Activated T-helper 2 cell treated with anti-CD3 and anti-CD28 coated beads, Interferon-gamma antibody, Interleukin-2, Interleukin-4, amounts not matched to agents 10 μg/mL and 5 μg/mL and 100 μg/mL, durations not matched to agents 14 hours and 24 hours and 36 hours (primary cell): ENCODE measurements at places on chromosomes 5 and 9. TPM values are rescaled to one million over a fixed set of nuclear protein-coding genes. Genes with fewer than 3 reads are reported as not detected.

DNA sequence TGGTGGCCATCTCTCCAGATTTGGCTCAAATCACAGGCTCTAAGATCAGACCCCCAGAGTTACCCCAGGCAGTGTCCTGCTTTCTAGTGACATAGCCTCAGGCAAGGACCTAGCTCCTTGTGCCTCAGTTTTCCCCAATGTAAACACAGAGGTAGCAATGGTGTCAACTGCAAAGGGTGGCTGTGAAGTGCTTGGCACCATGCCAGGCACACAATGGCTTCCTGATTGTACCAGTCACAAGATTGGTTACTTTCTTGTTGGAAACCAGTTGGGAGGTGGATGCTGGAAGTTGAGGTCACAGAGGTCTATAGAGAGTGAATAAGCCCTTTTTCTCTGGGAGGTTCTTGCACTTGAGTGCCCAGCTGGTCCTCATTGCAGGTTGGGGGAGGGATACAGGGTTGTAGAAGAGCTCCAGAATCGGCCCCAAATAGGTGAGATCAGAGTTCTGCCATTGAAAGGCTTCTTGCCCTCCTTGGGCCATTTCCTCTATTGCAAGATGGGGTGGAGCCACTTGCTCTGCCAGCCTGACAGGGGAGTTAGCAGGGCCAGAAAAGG lies 2.3 kb downstream of the STKLD1 start:
- H3K36me3 ChIP-seq = peaks cover 15% of the 10 kb centered on the region
- no peak overlapping the region for H3K27ac ChIP-seq
- peaks cover 2% of the 10 kb centered on the region for H3K27me3 ChIP-seq
- H3K4me3 ChIP-seq = no peak overlapping the region
- no peak for DNase-seq
- no peaks in the 10 kb centered on the region for H3K4me1 ChIP-seq

- H3K4me3 ChIP-seq = no peak overlapping the region
- H3K27me3 ChIP-seq = peaks cover 5% of the 10 kb centered on the region
- no peak for DNase-seq
- no peaks in the 10 kb centered on the region for H3K4me1 ChIP-seq
- no peaks in the 10 kb centered on the region for H3K36me3 ChIP-seq
These were observed 158.0 kb upstream of the PPP1R26 start for GRCh38 chr9:135321580-135321979.

DNA sequence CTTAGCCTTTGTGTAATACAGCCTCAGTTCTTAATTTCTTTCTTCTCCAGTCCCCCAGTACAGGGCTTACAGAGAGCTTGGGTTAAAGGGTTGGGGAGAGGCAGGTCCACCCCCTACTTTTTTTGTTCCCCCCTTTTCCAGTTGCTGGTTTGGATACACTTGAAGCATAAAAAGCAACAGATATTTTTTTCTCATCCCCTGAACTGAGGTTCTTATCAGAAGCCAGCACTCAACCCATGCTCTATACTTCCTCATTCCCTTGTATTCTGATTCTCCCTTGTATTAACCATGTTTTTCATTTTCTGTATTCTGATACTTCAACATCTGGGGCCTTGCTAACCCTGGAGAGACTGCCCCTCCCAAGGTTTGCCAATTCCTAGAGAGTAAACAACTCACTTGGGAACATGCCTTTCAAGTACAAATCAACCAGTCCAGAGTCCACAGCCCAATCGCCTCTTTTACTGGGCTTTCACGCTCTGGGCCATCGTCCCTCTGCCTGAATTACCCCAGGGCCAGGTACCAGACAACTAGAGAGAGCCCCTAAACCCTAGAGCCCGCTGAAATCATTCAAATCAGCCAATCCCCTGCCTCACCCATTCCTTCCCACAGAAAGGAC lies 333.4 kb upstream of the PUM3 start:
- no peaks in the 10 kb centered on the region for H3K36me3 ChIP-seq
- H3K4me3 ChIP-seq = no peak overlapping the region
- H3K4me1 ChIP-seq = peaks cover 4% of the 10 kb centered on the region
- no peak overlapping the region for H3K27ac ChIP-seq
- H3K27me3 ChIP-seq = peaks cover 46% of the 10 kb centered on the region

- peaks cover 4% of the 10 kb centered on the region for H3K27me3 ChIP-seq
- no peak for DNase-seq
- no peak overlapping the region for H3K27ac ChIP-seq
- H3K4me1 ChIP-seq = no peaks in the 10 kb centered on the region
These were observed 122.7 kb downstream of the FSTL4 start for GRCh38 chr5:133489632-133490031.

DNA sequence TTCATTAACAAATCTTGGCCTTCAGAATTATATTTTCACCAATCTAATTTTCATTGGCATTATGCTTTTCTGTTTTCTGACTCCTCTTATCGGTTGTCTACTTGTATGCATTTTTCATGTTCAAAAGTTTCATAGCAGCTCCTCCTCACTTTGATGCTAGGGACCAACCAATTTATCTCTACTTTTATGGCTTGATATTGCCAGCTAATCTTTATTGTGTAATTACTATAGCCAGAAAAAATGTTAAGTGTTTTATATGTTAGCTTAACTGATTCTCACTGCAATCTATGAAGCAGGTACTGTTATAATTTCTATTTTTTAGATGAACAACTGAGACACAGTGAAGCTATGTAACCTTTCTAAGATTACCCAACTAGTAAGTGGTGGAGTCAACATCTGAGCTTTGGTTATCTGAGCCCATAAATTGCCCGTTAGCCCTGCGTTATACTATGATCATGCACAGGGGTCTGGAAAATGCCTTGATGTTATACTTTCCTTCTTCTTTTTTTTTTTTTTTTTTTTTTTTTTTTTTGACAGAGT lies 34.4 kb upstream of the TNC start:
- no peak overlapping the region for H3K27ac ChIP-seq
- DNase-seq = no peak
- no peak overlapping the region for H3K4me3 ChIP-seq
- H3K27me3 ChIP-seq = peaks cover 13% of the 10 kb centered on the region
- H3K4me1 ChIP-seq = no peaks in the 10 kb centered on the region

GRCh38 chr5:51148437-51148836 lies 234.8 kb upstream of the ISL1 start:
- H3K4me1 ChIP-seq = no peaks in the 10 kb centered on the region
- no peaks in the 10 kb centered on the region for H3K36me3 ChIP-seq
- DNase-seq = no peak
- no peak overlapping the region for H3K4me3 ChIP-seq

DNA sequence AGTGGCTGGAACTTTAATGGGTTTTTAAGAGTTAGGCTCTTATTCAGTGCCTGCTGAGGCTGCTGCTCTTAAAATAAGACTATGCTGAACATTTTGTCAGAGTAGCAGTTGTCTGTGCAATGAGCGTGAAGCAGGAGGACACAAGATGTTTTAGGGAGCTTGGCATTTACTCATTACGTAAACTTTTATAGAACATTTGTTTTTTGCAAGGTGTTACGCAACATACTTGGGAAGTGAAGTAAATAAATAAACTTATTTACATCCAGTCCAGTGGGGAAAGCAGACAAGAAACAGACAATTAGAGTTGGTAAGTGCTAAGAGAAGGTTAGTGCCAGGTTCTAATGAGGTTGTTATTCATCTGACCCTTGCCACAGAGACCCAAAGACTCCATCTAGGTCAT lies 226.0 kb downstream of the HINT1 start:
- H3K27me3 ChIP-seq = no peaks in the 10 kb centered on the region
- DNase-seq = no peak
- no peak overlapping the region for H3K27ac ChIP-seq
- H3K36me3 ChIP-seq = no peaks in the 10 kb centered on the region

DNA sequence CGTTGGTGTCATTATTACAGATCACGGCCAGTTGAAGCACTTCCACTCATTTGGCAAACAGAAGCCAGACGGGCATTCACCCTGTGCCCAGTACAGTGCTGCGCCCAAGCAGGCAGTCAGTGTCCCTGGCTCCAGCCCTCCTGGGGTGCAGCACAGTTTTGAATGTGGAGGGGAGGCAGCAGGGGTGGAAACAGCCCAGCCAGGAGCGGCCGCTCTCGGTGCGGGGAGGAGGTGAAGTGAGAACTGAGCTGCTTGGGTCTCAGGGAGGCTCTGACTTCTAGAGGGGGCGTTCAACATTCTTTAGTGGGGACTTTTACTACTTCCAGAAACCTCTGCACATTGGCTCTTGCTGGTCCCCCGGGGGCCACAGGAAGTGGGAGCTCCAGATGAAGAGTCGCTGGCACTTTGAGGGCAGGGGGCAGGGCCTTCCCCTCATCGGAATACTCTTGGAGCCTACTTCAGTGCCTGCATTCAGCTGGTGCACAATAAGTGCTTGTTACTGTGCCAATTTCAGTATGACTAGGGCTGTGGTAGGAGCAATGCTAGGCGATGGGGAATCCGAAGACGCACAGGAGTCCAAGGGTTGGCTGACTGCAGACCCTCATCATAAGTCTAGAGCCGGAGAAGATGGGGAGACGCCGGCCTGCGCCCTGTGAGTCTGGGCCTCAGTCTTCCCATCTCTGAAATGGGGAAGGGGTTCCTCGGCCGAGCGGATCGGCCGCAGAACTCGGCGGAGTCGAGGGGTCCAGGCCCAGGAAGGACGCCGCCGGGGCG lies 492 bp upstream of the NEK6 start:
- peak overlapping the region; percentile 90 for H3K4me3 ChIP-seq
- no peaks in the 10 kb centered on the region for H3K27me3 ChIP-seq
- H3K4me1 ChIP-seq = peaks cover 72% of the 10 kb centered on the region
- peak overlapping the region; percentile 90 for H3K27ac ChIP-seq

- no peak overlapping the region for H3K27ac ChIP-seq
- no peaks in the 10 kb centered on the region for H3K36me3 ChIP-seq
- no peak overlapping the region for H3K4me3 ChIP-seq
- H3K27me3 ChIP-seq = no peaks in the 10 kb centered on the region
These were observed 50.9 kb upstream of the SARDH start for GRCh38 chr9:133788819-133789717.

Gene SLIT3
- total RNA-seq = 8.1 and 9.5 TPM in 2 replicates

Gene CHMP5
- 54.5 and 57.6 TPM in 2 replicates for total RNA-seq

Gene LHX2
- total RNA-seq = not detected in 2 replicates

Gene OTULINL
- total RNA-seq = 17.0 and 20.9 TPM in 2 replicates

Gene IFNA13
- not detected in 2 replicates for total RNA-seq
